ENCODE measurements at places on chromosomes 4 and X.
A peak's percentile ranks its signal among the peaks of the same experiment; 100 is the strongest.

DNA sequence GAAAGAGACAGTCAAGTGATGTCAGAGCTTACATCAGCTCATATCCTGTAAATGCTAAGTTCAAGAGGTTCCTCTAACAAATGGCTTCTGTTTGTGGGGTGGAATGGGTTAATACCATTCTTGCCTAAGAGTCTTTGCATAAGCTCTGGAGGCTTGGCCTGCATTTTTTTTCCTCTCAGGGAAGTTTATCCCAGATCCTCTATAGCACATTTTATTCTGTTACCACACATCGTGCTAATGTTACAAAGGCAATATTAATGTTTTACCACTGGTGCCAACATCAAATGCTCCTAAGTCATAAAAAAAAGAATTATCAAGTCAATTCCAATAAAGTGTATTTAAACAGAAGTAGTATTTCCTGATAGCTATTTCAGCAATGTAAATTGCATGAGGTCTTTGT lies 2.9 kb upstream of the ADH6 start:
- no peak for DNase-seq

- DNase-seq: no peak
These were observed 47.9 kb downstream of the ATP8A1 start for GRCh38 chr4:42609051-42609450.

DNA sequence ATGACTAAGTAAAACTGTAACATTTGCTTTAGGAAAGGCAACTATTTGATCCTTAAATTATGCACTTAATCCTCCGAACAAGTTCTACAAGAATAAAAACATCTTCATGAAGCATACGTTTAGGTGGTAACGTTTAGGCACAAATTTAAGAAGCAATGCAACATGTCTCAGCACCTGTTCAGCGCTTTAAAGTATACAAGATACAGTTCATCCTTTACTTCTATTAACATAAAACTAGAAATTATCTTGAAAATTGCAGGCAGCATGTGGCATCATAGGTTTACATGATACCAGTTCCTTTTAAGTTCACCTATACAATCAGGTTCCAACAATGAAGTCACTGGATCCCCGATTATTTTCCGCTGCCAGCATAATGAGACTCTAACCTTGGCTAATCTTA lies 1.5 kb downstream of the PLA2G12A start:
- no peak for DNase-seq

DNA sequence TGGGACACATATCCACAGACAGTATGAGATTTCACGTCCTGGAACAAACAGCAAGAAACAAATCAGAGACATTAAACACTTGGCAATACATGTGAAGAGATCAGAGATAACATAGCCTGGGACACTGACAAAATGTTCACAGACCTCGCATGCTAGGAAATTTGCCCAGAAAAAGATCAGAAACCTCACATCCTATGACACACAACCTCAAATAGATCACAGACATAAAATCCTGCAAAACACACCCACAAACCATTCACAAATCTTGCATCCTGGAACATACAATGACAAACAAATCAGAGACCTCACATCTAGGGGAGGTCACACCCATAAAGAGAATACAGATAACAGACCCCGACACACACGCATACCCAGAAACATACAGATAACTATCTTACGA lies 18.0 kb downstream of the SUV39H1 start:
- no peak for DNase-seq

DNA sequence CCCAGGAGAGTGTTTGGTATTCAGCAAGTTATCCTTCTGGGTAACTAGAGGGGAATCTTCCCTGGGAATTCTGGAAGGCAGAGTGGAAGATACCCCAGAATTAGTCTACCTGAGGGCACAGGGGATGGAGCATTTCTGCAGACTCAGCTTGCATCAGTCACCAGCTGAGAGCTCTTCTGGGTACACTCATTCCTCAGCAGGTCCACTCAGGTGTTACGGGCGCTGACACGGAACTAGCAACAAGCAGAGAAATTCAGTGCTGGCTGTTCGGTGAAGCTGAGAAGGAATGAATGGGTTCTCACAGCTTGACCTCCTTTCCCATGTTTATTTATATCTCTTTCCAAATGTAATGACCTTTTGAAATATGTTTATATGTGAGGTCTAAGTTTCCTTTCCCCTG lies 106.0 kb upstream of the PNPLA4 start:
- no peak for DNase-seq

DNA sequence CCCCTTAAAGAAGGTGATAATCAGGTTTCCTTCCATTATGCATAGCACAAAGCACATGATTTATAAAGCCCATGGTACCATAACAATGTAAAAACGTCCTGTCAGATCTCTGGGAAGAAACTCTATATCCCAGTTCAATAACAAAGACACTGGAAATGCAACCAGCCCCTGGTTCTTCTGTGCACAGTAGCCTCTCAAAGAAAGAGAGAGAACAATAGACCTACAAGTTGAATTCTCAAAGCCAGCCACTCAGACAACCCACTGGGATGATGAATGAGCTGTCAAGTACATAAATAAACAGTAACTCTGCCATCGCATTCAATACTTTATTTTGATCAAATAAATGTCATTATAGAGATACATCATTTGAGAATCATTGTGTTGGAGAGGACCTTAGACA lies 400.1 kb upstream of the CPEB2 start:
- no peak for DNase-seq

GRCh38 chr4:176782794-176783193 lies 9.9 kb downstream of the VEGFC start:
- DNase-seq: no peak

DNA sequence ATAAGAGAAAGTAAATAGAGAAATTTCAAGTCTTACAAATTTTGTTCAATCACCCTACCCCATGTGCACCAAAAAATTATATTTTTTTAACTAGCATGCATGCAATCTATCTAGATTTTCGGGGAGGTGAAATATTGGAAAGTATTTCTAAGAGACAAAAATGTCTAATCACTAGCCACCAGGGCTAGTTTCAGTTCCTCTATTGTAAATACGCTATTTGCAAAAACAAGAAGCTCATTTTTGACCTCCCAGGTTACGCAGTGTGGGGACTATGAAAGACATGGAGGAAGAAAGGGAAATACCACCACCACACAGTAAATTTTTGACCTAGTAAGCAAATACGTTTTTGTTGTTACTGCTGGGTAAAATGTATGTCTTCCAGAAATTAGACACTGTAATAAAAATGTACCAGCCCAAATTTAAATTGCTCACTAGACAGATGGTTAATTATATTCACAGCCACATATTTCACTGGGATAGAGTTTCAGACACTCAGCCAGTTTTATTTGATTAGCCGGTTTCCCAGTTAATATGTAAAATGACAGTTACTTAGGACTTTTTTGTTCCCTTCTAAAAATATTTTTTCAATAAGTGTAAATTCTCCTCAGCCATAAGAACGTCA lies 2.2 kb downstream of the NEXMIF start:
- no peak for DNase-seq

DNA sequence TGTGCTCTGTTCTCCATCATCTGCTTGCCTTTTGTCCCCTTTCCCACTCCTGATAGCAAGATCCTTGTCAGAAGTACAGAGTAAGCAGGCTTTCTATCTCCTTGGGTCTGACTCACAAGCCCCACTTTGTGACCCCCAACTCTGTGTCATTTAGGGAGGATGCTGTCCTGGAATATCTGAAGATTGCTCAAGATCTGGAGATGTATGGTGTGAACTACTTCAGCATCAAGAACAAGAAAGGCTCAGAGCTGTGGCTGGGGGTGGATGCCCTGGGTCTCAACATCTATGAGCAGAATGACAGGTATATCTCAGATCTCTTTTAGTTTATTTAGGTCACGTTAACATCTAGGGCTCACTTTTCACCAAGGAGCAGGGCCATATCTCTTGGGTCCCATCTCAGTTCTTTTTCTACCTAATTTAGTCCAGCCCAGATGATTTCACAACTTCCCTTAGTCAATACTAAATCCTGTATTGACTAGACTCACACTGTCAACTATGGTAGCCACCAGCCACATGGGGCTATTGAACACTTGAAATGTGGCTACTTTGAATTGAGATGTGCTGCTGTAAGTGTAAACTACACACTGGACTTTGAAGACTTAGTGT lies 64.3 kb downstream of the MSN start:
- no peak for DNase-seq

DNA sequence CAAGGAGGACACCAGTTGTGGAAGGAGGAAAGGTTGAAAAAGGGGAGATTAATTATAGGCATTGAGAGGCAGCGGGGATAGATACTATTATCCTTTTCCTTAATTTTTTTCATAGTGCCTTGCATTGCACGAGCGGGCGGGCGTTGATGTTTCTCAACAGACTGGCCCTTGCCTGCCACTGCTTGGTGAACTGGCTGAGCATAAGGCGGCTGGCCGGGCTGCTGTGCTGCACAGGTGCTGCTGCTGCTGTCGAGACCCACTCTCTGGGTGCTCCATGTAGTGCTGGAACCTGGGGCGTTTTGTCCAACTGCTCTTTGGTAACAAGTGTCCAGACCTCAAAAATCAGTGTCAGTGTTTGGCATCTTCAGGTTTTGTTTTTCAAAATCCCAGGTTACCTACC lies 83.3 kb upstream of the PAQR3 start:
- DNase-seq: no peak

DNA sequence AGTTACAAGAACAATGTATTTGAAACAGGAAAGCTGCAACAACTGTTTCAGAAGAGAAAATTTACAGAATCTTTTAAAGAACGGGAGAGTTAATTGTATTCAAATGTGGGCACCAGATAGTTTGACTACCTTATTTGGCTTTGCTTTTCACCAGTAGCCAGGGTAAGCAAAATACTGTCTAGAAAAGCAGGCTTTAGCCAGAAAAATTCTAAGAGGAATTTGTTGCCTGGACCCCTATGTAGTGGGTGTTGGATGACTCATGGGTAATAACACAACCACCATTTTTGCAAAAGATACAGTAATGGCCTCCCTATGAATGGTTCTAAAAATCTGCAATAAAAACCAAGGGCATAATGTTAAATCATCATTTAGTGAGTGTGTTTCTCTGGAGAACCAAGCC lies 233.4 kb upstream of the ANXA3 start:
- no peak for DNase-seq

DNA sequence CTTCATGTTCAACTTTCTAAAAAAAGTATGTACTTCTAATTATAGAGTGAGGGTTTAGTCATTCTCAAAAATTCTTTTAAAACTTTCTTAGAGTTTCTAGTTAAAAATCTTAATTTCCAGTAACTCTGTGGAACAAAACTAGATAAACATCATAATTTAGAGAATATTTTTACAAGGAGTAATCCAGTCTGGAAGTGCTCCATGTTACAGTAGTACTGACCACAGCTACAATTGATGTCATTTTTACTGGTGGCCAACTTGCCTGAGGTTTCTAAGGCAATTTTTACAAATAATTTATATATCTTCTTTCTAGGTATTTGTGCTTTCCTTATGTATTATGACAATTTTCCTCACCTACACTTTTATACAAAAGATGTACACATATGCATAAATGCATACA lies 490.4 kb downstream of the CENPC start:
- no peak for DNase-seq

GRCh38 chrX:107619885-107620322 lies 8.4 kb upstream of the PRPS1 start:
- DNase-seq: no peak

GRCh38 chrX:153507484-153508178 lies 9.8 kb upstream of the ATP2B3 start:
- DNase-seq: peak; percentile 86

- DNase-seq: no peak
These were observed 40.8 kb downstream of the MGARP start for GRCh38 chr4:139239127-139239772.

DNA sequence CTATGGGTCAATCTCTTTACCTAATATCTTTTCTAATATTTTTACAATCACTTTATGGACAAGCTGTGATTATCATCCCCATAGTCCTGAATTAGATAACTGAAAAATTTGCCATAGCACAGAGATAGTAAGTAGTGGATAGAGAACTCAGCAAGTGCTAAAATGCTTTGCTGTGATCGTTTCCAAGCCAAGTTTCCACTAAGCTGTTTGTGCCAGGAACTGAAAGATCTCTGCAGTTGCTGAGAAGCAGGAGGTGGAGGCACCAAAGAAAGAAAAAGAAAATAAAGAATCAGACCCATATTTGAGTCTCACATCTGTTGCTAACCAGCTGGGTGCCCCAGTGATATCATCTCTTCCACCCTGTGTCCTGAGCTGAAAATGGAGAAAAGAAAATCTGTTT lies 605.6 kb upstream of the BOD1L1 start:
- no peak for DNase-seq

- no peak for DNase-seq
These were observed 16.1 kb downstream of the NIPAL1 start for GRCh38 chr4:48032721-48033120.

- no peak for DNase-seq
These were observed 22.9 kb downstream of the APLN start for GRCh38 chrX:129631849-129632248.

DNA sequence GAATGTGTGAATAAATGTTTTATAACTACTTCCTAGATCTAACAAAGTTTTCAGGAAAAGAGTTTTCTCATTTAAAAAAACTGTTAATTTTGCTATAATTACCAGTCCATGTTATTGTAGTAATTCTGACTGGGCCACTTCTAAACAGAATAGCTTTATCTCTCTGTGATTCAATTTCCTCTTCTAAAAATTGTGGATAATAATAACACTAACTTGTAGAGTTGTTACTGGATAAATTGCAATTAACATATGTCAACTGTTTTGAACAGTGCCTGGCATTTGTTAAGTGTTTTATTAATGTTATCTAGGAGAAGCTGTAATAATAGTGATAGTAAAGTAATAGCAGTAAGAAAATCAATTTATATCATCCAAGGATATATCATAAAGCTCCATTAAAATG lies 162.3 kb downstream of the BTC start:
- no peak for DNase-seq

- no peak for DNase-seq
These were observed 107.9 kb downstream of the EFHC2 start for GRCh38 chrX:44235534-44235933.

GRCh38 chrX:13387666-13388494 lies 68.0 kb upstream of the ATXN3L start:
- DNase-seq: no peak

DNA sequence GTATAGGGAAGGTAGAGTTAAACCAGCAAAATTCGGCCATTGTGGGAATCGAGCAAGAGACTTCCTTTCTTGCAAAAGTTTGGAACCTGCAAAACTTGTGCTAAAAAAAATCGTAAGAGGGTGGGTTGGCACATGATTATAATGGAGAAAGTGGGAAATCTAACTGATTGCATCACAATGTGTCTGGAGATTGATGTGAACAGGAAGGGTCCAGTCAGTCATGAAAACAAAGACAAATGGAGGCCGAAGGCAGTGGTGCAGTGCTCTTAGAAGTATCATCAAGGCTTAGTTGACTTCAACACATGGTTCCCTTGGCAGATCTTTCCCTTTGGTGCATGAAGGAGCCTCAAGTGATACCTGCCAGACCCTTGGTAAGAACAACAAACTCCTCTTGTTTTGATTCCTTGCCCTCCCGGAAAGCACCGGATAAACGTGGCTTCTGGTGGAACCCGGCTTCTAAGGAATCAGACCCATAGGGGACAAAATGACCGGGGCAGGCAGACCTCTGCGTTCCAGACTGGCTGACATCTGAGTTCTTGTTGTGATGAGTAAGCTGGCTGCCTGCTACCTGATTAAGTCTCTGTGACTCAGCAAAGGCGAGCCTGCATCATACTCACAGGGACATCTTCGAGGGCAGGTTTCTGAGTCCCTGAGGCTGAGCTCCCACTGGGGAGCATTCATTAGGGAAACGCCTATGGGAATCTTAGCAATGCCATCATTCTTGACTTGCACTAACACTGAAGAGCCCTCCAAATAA lies 87.7 kb upstream of the MAP3K15 start:
- DNase-seq: no peak
